SK-N-SH treated with all-trans-retinoic acid at 6 μM for 48 hours (cell line): ENCODE measurements at places on chromosomes 7 and 10.

DNA sequence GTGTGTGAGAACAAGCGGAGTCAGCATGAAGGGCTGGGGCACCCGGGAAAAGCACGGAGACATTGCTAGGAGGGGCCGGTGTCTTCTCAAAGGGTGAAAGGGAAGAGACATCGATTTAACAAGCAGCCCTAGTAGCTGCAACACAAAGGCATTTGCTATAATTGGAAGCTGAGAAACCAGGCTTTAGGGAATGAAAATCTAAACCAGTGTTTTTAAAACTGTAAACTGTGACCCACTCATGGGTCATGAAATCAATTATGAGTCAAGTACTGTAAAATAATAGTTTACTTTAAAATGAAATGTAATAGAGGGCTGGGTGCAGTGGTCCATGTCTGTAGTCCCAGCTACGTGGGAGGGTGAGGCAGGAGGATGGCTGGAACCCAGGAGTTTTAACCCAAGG is 128.7 kb upstream of the RHEB start:
- ATAC-seq, result no peak

DNA sequence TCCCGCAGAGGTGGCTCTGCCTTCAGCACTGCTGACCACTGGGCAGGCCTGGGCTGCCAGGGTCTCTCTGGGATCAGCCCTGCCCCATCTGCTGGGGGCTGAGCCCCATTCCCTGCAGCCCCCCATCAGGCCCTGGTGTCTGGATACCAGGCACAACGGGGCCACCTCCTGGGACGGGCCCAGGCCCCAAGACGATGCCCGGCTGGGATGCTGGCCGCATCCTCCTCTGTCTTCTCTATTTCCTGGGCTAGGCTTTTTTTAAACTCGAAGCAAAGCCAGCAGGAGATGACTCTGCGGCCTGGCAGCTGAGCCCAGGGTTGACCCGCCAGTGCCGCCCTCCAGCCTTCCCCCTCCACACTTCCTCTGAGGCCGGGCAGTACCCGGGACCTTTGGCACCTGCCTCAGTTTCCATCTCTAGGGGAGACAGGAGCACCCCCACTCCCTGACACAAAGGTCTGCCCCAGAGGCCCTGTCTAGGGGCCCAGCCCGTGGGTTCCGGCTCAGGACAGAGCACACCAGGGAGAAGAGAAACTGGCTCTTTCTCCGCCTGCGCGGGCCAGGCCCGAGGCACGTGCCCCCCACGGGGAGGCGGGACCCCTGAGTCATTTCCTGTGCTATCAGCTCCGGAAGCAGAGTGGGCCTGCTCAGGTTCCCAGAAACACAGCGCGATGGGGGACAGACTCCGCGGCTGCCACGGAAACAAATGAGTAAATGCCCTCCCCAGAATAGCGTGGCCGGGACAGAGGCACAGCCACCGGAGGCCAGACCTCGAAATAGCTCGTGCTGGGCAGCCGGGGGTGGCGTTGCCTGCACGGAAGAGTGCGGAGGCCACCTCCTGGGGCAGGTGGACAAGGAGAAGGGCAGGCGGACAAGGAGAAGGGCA is 84.6 kb upstream of the PDGFA start:
- ATAC-seq, result peak; percentile 87

GRCh38 chr10:59227136-59227673 is 50.8 kb downstream of the PHYHIPL start:
- no peak for ATAC-seq

GRCh38 chr7:102935450-102936115 is 22.8 kb downstream of the LRRC17 start:
- peak; percentile 47 for ATAC-seq

DNA sequence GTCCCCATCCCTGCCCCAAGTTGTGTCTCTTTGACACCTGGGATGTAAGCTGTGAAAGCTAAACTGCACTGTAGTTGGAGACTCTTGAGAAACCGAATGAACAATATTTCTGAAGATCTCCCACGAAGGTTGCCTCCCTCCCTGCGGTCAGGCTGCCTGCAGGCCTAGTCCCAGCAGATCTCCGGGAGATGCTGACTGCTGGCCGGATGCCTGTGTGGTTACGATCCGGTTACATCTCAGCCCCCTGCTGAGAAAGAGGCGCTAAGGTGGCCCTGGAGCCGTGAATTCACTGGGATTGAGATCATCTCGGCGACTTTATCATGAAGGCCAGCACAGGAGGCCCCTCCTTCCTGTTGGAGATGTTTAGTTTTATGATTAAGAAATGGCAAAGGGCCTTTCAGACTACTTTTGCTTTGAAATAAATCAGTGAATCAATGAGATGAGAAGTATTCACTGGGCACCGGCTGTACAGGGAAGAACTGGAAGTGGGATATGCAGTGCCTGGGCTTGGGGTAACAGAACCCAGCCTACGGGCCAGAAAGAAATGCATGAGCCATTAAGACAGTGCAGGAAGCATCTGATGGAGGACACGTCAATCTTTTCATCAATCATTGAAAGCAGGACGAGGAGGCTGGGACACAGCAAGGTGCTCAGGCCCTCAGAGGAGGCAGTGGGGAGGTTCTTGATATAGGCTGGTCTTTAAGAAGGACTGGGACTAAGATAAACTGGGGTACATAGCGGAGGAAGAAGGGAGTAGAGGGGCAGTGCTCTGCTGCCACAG is 177.6 kb downstream of the PRKAG2 start:
- peak; percentile 75 for ATAC-seq

DNA sequence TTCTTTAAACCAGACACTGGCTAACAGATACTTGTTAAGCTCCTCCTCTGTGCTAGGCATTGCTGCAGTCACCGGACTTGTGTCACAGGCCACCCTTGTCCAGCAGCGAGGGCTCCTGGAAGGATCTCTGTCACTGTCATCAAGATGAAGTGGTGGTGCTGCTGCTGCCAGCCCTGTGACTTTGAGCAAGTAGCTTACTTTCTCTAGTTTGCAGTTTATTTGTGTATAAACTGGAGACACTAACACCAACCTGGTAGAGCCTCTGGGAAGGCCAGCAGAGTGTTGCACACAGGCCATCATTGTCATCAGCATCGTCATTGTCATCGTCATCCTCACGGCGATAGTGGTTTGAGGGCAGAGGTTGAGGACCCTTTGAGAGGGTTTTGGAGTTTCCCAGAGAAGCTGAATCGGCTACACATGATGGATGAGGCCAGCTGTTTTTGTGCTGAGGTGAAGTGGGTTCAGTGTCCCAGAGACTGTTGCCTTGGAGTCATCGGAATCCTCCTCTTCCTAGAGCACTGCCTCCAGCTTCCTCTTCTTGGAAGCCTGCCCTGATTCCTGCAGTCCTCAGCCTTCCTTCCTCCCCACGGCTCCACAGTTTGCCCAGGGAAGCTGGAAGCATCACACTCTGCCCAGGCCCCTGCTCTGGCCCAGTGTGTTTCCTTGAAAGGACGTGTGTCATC is 128.4 kb downstream of the GRK5 start:
- no peak for ATAC-seq

GRCh38 chr7:11807000-11807399 is 25.0 kb downstream of the THSD7A start:
- no peak for ATAC-seq

DNA sequence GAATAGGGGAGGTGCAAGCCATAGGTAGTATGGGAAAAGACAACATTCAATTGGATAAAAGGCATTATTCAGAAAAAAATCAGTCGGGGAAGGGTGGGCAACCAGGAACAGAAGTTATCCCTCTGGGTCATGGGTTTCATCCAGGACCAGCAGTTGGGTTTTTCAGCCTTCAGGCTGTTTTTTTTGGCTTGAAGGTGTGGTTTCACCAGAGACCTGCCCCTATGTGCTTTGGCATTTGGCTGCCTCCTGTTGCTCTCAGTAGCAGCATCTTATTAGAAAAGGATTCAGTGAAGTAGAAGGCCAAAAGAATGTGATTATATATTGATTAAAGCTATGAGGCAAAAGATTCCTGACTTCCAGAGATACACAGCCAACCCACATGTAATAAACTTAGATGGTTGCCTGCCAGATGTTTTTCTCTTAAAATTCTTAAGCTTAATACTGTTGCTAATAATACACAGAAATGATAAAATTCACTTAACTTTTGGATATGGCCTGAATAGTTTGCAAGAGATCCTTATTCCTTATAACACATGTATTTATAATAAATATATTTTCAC is 251.7 kb upstream of the CSTF2T start:
- ATAC-seq, result no peak

GRCh38 chr7:100585511-100586265 is at the start of gene LRCH4:
Gene LRCH4 (minus strand): TSS chr7:100586129. CDS start chr7:100586100, 29 bp downstream.
- peak; percentile 26 for ATAC-seq

- no peak for ATAC-seq
Measured at GRCh38 chr7:137957887-137958286, 44.0 kb downstream of the CREB3L2 start.

DNA sequence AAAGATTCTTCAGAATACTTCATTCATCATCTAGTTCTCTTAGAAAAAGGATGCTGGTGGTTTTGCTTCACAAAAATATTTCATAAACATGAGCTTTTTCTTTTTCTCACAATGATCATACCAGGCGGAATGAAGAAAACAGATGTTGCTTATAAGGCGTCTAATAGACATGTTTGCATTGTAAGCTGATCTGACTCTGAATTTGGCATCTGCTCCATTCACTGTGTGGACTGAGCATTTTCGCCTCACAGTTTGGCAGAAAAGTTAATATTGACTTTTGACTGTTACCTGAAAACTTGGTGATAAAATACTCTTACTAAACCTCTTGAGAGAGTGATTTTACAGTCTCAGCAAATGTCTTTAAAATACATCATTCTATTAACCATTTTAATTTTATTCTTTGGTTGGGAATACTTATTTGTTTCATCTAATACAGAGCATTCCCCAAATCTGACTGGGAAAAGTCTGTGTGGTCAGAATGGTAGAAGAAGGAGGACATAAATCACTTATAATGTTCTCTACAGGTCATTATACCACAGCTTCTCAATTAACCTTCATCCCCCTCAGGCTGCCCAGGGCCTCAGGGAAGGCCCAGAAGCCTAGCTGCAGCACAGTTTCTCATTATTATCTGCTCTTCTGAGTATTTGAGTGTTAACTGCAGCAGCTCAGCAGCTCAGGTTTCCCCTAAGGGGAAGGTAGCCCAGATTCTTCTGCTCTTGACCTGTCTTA is 121.6 kb upstream of the KAT6B start:
- ATAC-seq, result no peak

DNA sequence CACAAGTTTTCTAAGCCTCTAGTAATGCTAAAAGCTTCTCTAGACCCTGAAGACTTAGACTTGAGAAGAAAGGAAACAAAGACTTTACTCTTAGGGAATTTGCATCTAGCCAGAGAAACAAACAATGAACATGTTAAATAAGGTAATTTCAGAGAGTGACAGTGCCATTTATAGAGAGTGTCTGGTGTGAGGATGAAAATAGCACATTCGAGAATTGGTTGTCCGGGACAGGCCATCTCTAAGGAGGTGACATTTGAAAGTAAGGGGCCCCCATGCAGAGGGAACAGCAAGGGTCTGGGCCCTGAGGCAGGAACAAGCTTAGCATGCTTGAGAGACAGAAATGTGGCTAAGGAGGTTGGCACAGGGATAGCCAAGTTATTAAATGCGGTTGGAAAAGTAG is 48.1 kb downstream of the ADAM22 start:
- ATAC-seq, result no peak

DNA sequence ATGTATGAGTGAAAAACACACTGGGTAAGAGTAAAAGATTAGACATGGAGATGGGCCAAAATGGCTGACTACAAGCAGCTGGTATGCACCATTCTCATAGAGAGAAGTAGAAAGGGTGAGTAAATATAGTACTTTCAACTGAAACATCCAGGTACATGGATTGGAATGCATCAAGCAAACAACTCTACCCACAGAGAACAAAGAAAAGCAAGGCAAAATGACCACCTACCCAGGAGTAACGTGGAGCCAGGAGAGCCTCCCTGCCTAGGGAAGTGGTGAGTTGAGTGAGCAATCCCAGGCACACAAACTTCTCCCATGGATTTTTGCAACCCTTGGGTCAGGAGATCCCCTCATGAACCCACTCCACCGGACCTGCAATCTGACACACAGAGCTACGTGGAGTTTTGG is 212.8 kb downstream of the PTN start:
- no peak for ATAC-seq

DNA sequence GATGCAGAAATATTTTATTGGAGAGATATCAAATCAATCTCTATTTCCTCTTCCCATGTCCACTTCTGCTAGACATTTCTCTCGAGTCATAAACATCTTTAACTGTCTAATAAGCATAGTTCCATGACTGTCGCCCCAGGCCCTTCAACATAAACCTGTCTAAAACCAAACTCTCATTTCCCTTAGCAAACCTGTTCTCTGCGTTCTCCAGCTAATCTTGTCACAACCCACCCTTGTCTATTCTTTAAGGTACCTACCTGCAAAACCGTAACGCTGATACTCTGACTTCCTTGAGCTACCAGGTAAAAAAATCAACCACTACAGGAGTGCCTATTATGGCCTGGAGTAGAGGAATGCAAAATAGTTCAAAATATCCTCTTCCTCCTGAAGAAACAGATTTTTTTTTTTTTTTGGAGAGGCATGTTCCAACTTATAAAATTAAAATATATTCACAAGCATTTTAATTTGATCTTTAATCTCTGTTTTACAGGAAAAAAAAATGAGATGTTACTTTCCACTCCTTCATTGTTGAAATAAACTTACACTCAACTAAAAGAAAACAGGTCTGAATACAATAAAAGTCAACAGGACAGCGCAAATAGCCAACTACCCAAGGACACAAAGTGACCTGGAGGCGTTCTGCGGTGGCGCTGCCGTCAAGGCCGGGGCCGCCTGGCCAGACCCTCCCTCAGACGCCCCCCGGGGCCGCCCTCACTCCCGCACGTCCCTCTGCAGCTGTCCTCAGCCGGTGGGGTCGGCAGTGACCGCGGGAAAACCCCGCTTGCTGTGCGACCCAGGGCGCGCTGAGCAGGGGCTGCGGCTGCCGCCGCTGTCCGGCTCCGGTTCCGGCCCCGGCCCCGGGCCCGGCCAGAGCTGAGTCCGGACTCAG is 765 bp downstream of the SLC25A40 start:
- peak; percentile 51 for ATAC-seq

- no peak for ATAC-seq
Measured at GRCh38 chr10:77377678-77378352, 259.8 kb downstream of the KCNMA1 start.

GRCh38 chr10:128660726-128661125 is 534.5 kb upstream of the MKI67 start:
- ATAC-seq, result no peak
